ENCODE measurements at places on chromosomes 3 and 15.

DNA sequence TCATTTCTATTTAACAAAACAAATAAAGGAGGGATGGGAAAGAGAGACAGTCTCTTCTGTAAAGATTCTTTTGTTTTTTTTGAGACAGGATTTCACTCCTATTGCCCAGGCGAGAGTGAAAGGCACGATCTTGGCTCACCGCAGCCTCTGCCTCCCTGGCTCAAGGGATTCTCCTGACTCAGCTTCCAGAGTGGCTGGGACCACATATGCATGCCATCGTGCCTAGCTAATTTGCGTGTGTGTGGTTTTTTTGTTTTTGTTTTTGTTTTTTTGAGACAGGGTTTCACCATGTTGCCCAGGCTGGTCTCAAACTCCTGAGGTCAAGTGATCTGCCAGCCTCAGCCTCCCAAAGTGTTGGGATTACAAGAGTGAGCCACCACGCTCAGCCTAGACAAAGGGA is 23.3 kb downstream of the STAG1 start:
- DNase-seq = peak; percentile 42
- peaks cover 41% of the 10 kb centered on the region for H3K4me1 ChIP-seq
- H3K27me3 ChIP-seq = no peaks in the 10 kb centered on the region
- H3K4me3 ChIP-seq = no peak overlapping the region
- no peak overlapping the region for H3K27ac ChIP-seq

- H3K4me3 ChIP-seq = no peak overlapping the region
- DNase-seq = peak; percentile 9
- no peaks in the 10 kb centered on the region for H3K4me1 ChIP-seq
- H3K27me3 ChIP-seq = no peaks in the 10 kb centered on the region
- H3K36me3 ChIP-seq = no peaks in the 10 kb centered on the region
Observed at GRCh38 chr3:142904639-142905436, 16.0 kb upstream of the PCOLCE2 start.

- no peaks in the 10 kb centered on the region for H3K27me3 ChIP-seq
- no peak overlapping the region for H3K27ac ChIP-seq
Observed at GRCh38 chr3:124995460-124995994, 60.3 kb downstream of the HEG1 start.

DNA sequence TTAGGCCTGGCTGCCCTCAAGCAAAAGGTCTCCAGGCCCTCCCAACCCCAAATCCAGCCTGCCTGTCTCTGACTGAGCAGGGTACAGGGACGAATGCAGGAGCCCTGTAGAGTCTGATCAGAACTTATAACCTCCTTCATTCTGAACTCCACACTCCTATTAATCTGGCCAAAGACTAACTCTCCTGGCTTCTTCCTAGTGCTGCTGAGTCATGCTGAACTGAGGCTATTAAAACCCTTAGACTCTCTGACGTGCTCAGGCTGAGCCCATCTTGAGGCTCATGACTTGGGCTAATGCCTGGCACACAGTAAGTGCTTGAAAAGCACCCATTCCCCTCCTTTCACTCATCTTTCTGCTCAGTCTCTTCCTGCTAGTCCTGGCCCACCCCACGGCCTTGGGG is 81.9 kb downstream of the NUP210 start:
- H3K27me3 ChIP-seq = no peaks in the 10 kb centered on the region
- no peaks in the 10 kb centered on the region for H3K4me1 ChIP-seq
- no peak overlapping the region for H3K27ac ChIP-seq
- no peaks in the 10 kb centered on the region for H3K36me3 ChIP-seq
- DNase-seq = no peak

GRCh38 chr3:40649346-40649745 is 124.6 kb downstream of the ZNF621 start:
- no peaks in the 10 kb centered on the region for H3K27me3 ChIP-seq
- no peaks in the 10 kb centered on the region for H3K4me1 ChIP-seq
- no peaks in the 10 kb centered on the region for H3K36me3 ChIP-seq
- H3K4me3 ChIP-seq = no peak overlapping the region
- DNase-seq = no peak
- no peak overlapping the region for H3K27ac ChIP-seq
